BJ (cell line): ENCODE measurements at places on chromosomes 12 and 14.

GRCh38 chr12:30599608-30600007 is 96.1 kb downstream of the IPO8 start:
- DNase-seq = no peak

DNA sequence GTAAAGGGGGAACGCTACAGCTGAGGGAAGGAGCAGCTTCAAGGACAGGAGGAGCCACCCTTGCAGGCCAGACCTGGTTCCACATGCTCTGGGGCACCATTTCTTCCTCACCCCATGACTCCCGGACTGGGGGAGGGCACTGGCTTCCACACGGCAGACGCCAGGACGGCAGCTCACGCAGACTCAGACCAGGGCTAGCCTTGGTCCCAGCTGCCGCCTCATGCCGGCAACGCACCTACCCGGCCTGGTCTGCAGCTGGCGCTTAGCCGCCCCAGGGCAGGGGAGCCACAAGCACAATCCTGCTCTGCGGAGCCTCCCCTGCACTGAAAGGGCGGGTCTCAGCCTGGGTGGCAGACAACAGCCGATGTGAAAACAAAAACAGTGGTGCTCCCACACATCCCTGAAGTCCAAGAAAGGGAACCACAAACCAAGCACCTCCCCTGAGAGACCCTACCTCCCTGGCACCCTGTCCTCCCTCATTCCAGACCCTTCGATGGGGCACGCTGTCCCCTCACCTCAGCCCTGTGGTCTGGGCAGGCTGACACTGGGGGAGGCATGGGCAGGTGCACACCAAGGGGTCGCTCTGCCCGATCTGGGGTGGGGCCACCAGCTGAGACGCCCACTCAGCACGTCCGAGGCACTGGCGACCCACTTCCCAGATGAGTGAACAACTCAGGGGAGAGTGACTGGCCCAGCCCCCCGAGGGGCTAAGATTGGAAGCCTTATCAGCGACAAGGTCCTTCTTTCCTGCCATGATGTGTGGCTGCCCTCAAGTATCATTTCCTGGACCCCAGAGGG is 65.0 kb downstream of the CHGA start:
- DNase-seq = no peak

- no peak for DNase-seq
Measured at GRCh38 chr14:49893309-49894213, 679 bp downstream of the ARF6 start.

DNA sequence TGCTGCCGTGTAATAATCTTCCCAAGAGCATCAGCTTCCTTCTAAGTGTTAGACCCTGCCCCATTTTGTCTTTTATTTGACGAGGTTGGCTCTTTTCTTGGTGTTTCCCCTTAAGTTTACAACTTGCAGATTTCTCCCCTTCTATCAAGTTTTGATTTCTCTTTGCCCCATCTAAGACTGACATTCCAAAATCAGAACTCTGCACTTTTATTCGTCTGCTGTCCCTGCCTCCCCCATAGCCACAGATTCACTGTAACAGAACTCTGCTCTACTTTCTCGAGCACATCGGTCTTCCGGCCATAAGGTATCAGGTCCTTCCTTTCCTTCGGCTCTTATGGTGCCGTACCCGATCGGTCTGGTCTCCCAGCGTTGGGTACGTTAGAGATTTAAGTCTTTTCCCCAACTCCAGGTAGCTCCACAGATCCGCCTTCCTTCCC is 563 bp downstream of the DCP1B start:
- no peak for DNase-seq

GRCh38 chr12:45978108-45978507 is 12.3 kb downstream of the SCAF11 start:
- no peak for DNase-seq

GRCh38 chr12:112978163-112979040 is at the start of gene OAS2:
Gene OAS2, plus strand, starts transcription at chr12:112978519. Its CDS starts 90 bp downstream, at chr12:112978609.
- DNase-seq = peak; percentile 50

DNA sequence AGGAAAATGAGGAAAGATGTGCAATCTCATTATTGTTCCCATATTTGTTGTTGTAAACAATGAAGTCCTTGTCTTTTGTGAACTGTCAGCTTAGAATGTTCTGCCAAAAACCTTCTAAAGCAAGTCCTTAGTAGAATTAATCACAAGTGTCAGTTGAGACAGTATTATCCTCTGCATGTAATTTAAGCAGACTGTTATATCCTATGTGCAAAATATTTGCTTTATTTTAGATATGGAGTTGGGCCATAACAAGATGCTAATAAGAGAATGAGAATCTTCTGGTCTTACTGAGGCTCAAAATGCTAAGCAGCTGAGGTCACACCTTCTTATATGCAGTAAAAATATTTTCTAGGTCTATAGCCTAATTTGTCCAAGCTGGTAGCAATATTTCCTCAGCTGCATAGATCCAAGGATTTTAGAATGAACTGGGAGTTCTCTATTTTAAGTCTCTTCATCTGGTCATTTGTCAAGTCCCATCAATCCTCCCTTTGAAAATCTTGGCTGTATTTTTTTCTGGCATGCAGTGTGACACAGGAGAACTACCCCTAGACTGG is 222.3 kb upstream of the NAV3 start:
- DNase-seq = no peak

DNA sequence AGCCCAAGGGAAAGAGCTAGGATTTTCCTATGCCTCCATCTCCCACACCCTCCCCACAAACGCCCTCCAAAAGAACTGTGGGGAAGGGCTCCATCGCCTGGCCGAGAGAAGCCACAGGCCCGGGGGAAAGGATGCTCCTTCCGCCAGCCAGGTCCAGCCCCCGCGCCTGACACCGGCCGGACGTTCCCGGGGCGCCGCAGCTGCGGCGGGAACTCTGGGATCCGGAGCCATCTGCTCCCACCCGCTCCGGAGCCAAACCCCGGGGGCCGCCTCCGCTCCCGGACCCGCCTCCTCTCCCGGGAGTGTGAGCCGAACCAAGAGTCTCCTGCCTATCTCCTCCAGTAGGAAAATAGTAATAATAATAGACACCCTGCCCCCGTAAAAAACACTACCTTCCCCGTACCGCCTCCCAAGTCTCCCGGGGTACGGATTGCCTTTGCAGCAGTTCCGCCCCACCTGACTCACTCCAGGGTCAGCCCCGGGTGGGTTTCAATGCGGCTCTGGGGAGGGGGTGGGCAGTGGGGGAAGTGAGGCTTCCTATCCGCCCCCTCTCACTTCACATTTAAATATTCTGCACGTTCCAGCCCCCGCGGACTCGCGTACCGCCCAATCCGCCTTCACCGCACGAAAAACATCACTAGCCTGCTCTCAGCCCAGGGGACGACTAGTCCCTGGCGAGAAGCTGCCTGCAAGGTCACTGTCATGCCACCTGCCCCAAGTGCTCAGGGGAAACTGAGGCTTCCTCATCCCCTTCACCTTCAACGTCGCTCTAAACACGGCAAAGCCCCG is 2.4 kb downstream of the AGAP2 start:
- no peak for DNase-seq

GRCh38 chr12:56165369-56165768 is 7.2 kb downstream of the MYL6 start:
- DNase-seq = no peak

DNA sequence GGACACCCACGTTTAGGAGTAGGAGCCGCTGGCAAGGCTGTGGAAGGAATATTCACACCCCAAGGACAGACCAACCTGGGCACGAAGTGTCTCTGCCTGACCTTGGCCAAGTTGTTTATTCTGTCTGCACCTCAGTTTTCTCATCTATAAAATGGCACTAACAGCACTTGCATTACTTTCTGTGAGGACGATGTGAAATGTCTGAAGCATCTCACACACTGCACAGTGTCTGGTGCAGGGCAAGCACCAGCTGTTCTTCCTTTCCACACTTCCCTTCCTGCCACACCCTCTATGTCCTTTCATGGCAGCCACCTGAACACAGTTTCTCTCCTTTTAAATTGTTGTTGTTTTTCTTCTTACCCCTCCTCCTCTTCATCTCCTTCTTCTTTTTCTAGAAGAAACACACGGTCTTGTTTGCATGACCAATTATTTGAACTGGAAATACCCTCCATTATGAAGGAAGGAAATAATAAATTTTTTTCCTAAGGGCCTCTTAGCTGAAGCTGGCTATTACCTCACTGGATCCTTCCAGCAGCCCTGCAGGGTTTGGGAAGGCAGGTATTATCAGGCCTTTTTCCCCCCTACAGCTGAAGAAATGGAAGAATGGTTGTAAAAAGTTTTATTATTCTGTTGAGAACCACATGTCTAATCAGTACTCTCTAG is 42.9 kb upstream of the ATP23 start:
- no peak for DNase-seq

- DNase-seq = peak; percentile 55
Measured at GRCh38 chr14:83757916-83758315, 1772.0 kb upstream of the FLRT2 start.

DNA sequence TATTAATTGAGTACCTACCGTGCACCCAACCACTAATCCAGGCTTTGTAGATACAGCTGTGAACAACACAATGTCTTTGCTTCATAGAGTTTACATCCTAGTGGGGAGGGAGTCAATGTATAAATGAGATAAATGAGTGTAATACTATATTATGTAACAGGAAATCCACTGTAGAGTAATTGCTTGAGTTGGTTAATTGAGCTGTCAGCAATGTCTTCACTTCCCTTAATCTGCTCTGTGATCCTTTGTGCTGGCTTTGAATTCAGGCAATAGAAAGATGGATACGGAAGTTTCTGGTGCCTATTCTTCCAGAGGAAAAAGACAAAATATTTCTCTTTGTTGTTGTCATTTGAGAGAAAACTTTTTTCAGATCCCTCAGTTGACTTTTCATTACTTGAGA is 104.0 kb upstream of the SLC16A7 start:
- DNase-seq = no peak

DNA sequence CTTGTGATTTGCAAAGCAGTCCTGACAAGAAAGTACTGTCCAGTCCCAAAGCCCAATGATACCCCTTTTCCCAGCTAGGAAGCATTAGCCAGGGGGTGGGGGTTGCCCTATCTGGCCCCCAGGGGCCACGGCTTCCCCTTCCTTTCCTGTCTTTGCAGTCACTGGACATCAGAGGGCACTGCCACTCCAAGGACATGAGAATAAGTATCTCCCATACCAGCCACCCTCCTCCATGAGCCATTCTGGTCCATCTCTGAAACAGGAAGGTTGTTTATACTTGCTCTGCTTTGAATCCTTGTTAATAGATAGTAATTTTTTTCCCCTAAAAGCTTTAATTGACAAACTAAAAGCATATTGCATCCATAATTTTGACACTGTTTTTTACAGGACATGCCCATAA is 29.7 kb downstream of the RBM19 start:
- DNase-seq = no peak

DNA sequence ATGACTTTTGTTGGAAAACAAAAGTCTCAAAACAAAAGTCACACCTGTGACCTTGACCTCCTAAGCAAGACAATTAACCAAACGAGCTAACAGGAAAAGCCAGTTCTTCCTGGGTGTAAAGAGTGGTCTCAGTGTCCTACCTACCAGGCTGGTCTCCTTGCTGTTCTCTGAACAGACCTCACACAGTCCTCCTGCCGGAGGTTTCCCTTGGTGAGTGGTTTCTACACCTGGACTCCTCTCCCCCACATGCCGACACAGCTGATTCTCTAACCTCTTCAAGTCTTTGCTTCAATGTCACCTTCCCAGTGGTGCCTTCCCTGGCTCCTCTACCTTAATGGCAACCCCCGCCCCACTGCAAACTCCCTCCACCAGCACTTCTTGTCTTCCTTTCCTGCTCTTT is 238.6 kb downstream of the ZFP36L1 start:
- no peak for DNase-seq

DNA sequence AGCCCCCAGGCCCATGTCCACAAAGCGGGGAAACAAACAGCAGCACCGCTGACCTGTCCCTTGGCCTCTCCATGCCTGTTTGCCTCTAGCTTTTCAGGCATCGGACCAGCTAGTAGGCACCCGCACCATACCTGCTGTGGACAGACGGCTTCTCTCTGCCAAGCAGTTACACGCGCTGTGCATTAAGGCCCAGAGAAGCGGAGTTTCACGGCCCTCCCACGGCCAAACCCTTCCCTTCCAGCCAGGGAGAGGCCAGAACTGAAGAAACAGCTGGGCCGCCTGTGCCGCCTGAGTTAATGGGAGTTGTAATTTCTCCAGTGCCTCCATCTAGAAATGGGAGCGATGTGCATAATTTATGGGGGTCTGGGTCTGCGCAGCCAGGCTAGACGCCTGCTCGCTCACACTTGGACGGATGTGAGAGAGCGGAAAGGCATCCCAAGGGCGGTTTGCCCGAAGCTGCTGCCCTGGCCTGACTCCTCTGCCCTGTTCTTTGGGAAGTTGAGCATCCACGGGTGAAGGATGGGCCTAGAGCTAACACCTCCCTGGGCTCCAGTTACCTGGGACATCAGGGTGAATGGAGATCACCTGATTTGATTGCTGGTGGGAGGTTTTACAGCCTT is 89.7 kb upstream of the BCL11B start:
- no peak for DNase-seq

DNA sequence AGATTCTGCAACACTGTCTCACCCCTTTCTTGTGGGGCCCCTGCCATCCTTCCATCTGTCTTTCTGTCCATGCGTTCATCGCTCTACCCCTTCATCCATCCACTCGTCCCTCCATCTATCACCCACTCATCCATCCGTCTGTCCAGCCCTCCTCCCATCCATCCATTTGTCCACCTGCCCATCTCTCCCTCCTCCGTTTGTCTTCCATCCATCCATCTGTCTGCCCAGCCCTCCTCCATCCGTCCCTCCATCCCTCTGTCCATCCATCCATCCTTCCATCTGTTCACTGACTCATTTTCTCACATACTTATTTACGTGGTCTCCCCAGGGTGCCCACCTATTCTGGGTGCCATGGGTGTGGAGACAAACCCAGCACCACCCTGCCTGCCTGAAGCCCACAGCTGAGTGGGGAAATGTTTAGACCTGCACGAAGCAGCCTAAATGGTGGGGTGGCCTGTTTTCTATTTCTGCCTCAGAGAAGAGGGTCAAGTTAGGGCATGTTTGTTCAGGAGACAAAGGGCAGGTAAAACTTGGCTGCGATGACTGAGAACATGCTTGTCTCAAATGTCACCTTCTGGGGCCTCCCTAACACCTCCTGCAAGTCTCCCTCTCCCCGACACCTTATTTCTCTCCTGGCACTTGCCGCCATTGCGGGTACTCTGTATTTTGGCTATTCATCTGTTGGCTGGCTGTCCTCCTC is 2.8 kb upstream of the SLC25A47 start:
- no peak for DNase-seq

DNA sequence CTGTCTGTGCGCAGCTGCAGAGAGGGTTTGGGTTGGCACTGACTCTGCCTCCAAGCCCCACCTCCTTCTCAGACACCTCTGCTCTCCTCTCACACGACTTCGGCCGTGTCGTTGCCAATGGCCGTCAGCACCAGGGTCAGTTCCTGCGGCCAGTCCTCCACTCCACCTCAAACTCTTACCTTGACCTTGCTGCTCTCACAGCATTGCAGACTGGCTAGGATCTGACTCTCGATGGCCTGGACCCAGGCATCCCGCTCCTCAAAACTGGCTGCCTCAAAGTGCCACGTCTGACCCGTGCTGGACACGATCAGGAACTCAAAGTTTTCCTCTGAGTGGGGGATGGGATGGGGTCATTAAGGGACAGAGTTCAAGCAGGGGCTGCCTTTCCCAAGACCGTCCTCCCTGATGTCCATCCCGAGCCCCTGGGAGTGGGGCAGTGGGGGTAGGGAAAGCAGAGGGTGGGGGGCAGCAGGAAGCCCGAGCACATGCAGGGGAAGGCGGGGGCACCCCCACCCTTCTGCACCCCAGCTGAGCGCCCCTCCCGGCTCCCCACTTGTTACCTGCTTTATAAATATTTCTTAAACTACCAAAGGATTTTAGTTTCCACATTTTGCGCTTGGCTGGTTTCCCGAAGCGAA is 10.7 kb downstream of the AGAP2 start:
- DNase-seq = no peak
